Activated CD4-positive, alpha-beta T cell treated with anti-CD3 and anti-CD28 coated beads for 4 hours (primary cell): ENCODE measurements at places on chromosomes 7 and 10.

- DNase-seq: no peak
These were observed 74.7 kb upstream of the PRR15 start for GRCh38 chr7:29488977-29489376.

- no peak for DNase-seq
These were observed 9.1 kb upstream of the CSGALNACT2 start for GRCh38 chr10:43128958-43129706.

- no peak for DNase-seq
These were observed 20.8 kb downstream of the LOXL4 start for GRCh38 chr10:98246911-98247805.

- no peak for DNase-seq
These were observed 93.8 kb downstream of the STRA8 start for GRCh38 chr7:135327458-135327857.

- DNase-seq: no peak
These were observed 16.3 kb upstream of the SH2B2 start for GRCh38 chr7:102270178-102270887.

DNA sequence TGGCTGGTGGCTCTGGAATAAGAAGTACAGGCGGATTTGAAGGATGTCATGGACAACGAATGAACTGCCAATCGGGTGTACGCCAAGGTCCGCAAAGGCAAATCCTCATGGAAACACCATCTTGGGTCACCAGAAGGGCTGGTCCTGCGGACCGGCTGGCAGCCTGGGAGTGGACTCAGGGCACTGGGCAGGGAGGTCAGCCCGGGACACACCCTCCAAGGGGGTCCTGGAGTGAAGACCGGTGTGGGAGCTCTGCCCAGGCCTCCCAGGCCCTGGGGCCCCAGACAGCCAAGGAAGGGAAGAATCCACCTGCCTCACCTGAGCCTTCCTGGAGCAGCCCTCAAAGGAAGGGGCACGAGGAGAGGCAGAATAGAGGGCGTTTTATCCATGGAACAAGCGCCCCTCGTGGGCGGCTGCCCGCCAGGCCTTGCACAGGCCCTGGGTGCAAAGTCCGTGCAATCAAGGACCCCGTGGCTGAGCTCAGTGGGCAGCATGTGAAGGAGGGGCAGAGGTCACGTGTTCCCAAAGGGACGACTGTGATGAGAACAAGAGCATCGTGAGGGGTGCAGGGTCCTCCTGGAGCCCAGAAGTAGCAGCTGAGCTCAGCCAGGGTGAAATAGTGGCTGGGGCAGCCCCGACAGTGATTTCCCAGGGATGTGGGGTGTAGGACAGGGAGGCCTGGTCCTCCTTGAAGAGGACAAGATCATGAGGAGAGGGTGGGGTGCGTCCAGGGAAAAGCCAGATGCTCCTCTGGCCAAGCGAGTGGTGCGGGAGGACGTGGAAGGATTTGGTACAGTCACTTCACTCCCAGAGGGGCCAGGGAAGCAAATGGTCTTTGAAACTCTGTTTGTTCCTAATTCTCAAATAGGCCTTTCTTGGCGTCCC is 105.2 kb downstream of the TCERG1L start:
- DNase-seq: no peak

- no peak for DNase-seq
These were observed 12.6 kb downstream of the BLVRA start for GRCh38 chr7:43771128-43771527.

DNA sequence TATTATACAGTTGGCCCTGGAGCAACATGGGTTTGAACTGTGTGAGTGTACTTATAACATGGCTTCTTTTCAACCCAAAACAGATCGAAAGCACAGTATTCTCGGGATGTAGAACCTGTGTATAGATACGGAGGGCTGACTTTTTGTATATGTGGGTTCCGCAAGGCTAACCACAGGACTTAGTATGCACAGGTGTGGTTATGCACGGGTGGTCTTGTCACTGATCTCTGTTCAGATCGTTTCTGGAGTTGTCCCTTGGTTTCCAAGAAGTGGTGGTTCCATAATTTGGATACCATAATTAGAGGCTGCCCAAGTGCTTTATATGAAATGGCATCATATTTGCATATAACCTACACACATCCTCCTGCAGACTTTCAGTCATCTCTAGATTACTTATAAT is 10.9 kb upstream of the BHLHA15 start:
- DNase-seq: no peak

DNA sequence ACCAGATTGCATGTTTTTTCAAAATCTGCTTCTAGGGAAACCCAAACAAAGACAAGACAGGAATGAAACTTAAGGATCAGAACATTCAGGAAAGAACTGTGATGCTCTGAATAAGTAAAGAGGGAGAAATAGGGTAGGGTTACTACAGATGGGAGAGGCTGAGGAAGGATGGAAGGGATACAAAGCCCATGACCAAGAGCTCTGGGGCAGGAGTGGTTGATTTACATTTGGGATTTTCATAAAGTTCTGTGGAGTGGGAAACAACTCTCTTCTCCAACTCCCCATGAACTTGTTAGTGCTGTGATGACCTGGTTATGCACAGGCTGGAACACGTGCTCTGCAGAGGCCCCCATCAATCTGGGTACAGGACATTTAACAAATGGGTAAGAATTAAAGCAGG is 216.0 kb upstream of the KLF14 start:
- DNase-seq: no peak

DNA sequence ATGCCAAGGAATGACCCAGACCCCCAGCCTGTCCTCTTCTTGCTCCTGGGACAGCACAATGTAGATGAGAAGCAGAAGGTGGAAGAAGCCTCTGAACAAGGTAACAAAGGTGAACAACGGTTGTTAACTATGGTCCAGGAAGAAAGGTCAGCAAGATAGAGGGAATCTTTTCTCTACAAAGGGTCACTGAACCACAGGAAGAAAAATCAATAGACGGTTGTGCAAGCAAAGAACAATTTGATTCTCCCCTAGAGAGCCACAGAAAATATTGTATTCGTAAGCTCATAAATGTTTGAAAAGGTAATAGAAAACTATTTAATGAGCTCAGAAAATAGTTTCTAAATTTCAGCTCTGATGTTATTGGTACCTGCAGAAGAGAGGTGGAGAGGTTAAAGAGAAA is 111.3 kb downstream of the ST8SIA6 start:
- no peak for DNase-seq

DNA sequence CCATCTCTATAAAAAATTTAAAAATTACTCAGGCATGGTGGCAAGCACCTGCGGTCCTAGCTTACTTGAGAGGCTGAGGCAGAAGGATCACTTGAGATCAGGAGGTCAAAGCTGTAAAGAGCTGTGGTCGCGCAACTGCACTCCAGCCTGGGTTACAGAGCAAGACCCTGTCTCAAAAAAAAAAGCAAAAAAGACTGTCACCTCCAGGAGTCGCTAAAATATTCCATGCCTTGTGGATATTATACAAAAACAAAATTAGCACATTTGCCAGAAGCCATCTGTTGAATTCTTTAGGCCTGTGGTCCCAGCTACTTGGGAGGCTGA is 87.0 kb upstream of the SDK1 start:
- no peak for DNase-seq

DNA sequence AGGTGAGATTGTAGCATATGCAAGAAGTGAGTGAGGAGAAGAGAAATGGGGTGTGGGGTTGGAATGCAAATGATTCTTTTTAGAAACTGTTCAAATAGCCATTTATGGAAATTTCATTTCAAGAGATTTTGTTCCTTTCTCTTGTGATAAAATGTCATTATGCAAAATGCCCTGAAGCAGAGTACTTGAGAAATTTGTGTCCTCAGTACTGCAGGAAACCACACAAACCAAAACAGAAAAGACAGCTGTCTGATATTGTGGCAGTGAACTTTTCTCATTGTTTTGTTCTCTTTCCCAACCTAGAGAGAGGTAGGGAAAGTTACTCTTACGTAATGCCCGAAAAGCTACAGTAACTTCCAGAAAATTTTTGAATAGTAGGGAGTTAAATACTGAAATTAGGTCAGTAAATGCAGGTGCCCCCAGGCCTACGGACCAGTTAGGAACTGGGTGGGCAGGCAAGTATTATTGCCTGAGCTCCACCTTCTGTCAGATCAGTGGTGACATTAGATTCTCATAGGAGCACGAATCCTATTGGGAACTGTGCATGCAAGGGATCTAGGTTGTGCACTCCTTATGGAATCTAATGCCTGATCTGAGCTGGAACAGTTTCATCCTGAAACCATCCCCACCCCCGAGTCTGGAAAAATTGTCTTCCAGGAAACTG is 34.0 kb downstream of the DLD start:
- no peak for DNase-seq

- peak; percentile 9 for DNase-seq
These were observed 41.4 kb downstream of the STAM start for GRCh38 chr10:17685233-17685840.

DNA sequence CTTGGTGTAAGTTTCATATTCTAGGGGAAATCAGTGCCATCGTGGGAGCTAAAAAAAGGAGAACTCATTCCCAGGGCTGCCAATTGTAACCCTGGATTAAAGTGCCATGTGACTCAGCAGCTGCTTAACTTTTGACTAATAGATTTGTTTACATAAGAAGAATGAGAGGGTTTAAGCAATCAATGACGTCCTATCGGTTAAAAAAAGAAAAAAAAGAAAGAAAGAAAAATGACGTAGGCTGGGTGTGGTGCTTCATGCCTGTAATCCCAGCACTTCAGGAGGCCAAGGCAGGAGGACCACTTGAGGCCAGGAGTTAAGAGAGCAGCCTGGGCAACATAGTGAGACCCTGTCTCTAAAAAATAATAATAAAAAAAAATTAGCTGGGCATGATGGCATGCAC is 116.2 kb upstream of the AFAP1L2 start:
- no peak for DNase-seq

- DNase-seq: no peak
These were observed 282.5 kb upstream of the TEX47 start for GRCh38 chr7:89077992-89078391.

DNA sequence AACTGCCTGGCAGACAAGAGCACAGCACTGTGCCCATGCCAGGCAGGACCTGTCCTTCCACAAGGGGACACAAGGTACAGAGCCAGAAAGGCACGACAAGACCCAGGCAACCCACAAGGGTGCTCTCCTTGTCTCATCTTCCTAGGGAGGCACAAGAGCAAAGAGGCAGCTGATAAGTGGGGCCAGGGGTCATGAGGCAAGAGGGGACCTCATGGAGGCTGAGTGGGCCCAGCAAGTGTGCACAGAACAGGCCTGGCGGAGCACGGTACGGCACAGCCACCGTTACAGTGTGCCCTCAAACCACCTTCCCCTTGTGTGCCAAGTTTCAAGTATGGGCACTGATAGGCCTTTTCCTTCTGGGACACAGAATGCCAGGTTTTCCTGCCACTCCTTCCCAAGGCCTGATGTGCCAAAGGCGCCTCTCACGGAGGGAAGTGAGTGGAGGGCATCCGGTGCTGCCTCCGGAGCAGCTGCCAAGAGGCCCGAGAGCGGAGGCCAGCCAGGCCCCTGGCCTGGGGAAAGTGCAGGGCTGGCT is 75.6 kb downstream of the FAM53B start:
- DNase-seq: no peak

DNA sequence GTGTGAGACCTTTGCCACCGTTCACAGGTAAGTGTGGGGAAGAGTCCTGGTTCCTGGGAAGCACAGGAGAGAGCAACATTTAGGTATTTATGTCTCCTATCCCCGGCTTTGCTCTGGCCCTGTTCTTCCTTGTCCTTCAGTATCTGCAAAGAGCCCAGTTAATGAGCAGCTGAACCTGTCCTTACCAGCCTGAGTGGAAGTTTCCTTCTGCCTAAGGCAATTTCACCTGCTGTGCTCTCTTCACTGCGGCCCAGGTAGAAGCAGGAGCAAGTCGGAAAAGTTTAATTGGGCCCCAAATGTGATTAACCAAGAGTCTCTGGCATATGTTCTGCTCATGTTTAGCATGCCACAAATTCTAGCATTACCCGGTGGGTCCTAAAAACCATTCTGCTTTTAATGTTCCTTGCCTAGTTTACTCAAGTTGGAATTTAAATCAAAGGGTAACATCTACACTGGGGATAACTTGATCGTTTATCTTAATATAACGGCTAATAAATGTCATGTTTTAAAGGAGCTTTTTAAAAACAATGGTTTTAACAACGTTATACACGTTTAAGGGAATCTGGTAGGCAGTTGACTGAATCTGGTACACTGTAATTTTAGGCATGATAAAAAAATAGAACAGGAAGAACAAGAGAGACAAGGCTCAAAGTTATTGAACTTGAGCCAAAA is 817.1 kb downstream of the TYW1 start:
- DNase-seq: no peak

GRCh38 chr7:149456506-149457421 is 4.1 kb downstream of the ZNF777 start:
- no peak for DNase-seq

DNA sequence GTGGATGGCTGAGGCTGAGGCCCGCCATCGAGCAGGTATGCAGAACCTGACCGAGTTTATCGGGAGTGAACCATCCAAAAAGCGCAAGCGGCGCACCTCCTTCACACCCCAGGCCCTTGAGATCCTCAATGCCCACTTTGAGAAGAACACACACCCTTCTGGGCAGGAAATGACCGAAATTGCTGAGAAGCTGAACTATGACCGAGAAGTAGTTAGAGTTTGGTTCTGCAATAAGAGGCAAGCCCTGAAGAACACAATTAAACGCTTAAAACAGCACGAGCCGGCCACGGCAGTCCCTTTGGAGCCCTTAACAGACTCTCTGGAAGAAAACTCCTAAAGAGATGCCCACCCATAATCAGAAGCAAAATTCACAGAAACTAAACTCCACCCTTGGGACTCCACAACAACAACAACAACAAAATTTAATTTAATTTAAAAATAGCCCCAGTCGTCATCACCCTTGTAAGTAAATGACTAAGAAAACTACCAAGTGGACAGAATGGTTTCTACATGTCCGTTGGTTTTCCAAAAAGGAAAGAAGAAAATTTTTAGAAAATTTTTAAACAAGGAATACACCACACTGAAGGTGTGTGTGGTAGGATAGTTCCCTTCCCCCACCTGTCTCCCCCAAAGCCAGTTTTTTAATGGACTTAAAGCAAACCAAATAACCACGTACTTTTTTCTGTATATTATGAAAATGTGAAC is 101.7 kb upstream of the YAE1 start:
- no peak for DNase-seq

DNA sequence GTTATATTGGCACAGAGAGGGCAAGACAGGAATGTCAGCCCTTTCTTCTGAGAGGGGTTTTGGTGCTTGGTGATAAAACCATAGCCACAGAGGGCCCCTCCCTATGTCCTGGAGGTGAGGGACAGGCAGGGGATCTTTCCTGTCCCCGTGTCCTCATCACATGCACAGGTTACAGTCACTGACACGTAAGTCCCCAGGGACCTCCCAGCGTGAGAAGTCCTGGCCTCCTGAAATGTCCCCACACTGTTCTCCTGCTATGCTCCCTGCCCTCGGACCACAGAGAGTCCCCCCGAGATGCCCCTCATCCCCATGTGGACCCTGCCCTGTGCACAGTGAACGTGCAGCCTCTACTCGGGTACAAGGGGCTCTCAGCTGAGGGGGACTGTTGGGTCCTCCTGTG is 260.4 kb downstream of the ZMYND11 start:
- no peak for DNase-seq

GRCh38 chr10:120016906-120017305 is 124.4 kb downstream of the SEC23IP start:
- DNase-seq: no peak

GRCh38 chr10:69801094-69801433 is 642 bp upstream of the COL13A1 start:
- peak; percentile 12 for DNase-seq

- no peak for DNase-seq
These were observed 904.3 kb downstream of the XPNPEP1 start for GRCh38 chr10:109019001-109019424.
